ENCODE measurements at places on chromosomes 6 and 20.

DNA sequence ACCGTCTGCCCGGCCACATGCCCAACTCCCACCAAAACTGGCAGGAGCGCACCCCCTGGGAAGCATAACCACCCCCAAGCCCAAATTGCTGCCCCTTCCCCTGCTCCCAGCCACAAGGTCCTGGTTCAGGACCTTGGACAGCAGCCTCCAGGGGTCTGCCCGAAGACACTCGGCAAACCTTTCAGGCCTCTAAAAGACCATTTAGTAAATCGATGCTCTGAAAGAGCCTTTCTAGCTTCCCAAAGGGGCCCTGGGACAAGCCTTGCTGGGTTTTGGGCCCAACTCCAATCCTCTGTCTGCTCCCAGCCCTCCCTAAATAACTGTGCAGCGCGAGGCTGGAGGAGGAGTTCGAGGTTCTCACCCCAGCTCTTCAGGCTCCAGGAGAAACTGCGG lies 30.5 kb downstream of the GRM4 start:
- DNase-seq, result no peak

DNA sequence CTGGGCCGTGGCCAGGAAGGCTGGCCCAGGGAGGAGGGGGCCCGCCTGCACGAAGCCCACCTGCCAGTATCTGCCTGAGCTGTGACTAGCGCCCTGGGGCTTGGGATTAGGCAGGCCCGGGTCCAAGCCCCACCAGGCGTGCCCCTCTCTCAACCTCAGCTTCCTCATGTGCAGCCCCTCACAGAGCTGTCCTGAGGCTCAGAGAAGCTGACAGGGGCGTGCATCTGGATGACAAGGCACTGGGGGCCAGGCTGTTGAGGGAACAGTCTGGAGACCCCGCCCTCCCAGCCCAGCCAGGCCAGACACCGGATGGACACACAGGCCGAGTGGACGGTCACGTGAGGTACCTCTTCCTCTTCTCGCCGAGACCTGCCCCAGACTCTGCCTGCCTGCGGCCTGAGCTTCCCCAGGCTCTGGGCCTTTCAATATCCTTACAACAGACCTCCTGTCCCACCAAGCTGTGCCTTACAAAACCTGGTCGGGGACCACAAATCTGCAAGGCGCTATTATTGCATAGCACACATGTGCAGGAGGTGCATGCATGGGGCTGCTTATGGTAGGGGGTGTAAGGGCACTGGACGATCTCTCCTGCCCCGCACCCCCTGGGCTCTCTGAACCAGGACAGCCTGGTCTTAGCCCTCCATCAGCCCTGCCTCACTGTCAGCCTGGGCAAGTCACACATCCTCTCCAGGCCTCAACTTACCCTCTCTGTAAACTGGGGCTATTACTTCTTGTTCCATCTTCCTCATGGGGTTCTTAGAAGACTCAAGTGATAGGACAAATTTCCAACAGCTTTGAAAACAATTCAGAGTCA lies 20.0 kb downstream of the NOL4L start:
- no peak for DNase-seq

GRCh38 chr6:95478941-95479340 lies 98.4 kb upstream of the MANEA start:
- DNase-seq, result no peak

GRCh38 chr6:129980821-129981220 lies 37.6 kb upstream of the L3MBTL3 start:
- DNase-seq, result no peak

GRCh38 chr6:13978787-13979186 lies 54.0 kb downstream of the RNF182 start:
- DNase-seq, result no peak

DNA sequence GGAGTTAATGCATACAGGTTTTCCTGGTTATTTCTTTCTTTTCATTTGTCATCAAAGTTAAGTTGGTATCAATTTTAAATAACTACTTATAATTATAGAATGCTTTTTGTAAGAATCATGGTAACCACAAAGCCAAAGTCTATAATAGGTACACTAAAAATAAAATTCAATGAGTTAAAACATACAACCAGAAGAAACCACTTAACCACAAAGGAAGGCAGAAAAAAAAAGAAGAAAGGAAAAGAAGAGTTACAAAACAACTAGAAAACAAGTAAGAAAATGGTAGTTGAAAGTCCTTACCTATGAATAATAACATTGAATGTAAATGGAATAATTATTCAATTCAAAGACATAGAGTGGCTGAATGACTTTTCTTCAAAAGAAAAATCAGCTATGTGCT lies 45.6 kb downstream of the THBS2 start:
- no peak for DNase-seq

DNA sequence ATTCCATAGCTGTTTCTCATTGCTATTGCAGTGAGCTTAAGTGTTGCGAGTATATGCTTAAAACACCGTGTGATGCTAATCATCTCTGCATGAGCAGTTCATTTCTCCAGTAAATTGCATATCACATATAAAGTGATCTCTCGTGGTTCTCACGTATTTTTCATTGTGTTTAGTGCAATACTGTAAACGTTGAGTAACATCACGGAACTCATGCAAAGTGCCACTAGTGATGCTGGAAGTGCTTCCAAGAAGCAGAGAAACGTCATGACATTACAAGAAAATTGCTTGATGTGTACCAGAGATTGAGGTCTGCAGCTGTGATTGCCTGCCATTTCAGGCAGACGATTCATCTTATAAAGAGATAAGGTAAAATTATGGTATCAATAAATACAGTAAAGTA lies 830.4 kb downstream of the GRIK2 start:
- DNase-seq, result no peak

DNA sequence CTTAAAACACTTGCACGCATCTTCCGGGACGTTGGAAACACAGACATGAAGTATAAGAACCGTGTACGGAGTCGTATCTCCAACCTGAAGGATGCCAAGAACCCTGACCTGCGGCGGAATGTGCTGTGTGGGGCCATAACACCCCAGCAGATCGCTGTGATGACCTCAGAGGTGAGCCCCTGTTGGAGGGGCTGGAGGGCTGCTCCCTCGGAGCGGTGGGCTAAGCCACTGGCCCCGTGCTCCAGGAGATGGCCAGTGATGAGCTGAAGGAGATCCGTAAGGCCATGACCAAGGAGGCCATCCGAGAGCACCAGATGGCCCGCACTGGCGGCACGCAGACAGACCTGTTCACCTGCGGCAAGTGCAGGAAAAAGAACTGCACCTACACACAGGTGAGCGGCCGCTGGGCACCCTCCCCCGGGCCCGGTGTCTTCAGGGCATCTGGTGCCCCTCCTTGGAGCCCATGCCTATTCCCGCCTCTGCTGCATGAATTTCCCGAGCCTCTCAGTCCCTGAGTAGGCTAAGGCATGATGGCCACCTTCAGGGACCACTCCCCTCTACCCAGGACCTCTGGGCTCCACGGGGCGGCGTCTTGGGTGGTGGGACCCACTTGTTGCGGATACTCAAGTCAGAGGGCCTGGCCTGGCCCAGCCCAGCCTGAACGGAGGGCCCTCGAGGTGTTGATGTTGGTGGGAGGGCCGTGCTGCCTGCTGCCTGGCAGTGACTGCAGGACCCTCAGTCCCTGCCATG lies 7.4 kb downstream of the TCEA2 start:
- DNase-seq, result no peak

- DNase-seq, result no peak
These were observed 65.5 kb upstream of the FYN start for GRCh38 chr6:111938710-111939109.

DNA sequence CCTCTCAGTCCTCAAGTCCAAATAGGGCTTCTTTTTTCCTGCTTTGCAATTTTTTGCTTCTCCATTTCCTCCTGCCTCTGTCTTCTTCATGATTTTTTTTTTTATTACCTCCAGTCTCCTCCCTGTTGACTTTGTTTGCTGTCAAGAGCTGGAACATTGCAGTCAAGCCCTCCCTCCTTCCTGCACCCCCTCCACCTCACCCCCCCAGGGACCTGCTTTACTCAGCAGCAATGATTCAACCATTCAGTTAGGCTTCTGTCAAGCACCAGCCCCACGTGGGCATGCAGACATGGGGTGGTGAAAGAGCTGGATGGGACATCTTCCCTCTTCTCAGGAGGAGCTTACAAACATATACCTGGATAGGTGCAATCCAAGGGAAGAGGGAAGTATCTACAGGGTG lies 142.4 kb downstream of the LRFN2 start:
- DNase-seq, result no peak

DNA sequence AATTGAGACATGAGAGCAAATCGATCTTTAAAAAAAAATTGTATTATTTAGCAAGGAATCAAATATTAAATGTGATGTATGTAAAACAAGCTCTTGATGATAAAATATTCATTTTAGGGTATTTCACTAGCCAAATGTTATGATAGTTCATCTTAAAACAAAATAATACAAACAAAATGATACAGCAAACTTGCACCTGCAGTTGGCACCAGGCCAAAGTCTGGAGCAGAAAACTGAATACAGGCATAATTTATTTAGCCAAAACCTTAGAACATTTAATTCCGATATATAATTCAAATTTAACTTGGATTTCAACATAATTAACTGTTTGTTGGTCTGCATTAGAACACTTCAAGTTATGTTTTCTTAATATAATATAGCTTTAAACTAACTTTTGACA lies 60.9 kb downstream of the EPHA7 start:
- no peak for DNase-seq

- DNase-seq, result no peak
These were observed 34.3 kb downstream of the RGS17 start for GRCh38 chr6:153096792-153097191.

DNA sequence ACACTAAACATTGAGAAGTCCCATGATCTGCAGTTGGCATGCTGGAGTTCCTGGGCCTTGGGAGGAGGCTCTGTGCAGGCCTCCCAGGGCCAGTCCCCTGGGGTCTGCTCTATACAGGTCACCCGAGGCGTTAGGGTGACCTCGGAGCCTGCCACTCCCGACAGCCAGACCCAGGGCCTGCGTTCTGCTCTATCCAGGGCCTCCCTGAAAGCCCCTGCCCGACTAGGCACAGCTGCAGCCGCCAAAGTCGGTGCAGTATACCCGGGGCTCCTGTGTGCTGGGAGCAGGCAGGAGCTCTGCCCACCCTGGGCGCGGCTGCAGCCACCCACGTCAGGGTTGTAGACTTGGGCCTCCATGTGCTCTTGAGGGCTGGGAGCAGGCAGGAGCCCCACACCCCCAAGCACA lies 6.3 kb upstream of the OR14J1 start:
- DNase-seq, result no peak

GRCh38 chr6:52636830-52637229 lies 34.1 kb upstream of the TMEM14A start:
- DNase-seq, result no peak

DNA sequence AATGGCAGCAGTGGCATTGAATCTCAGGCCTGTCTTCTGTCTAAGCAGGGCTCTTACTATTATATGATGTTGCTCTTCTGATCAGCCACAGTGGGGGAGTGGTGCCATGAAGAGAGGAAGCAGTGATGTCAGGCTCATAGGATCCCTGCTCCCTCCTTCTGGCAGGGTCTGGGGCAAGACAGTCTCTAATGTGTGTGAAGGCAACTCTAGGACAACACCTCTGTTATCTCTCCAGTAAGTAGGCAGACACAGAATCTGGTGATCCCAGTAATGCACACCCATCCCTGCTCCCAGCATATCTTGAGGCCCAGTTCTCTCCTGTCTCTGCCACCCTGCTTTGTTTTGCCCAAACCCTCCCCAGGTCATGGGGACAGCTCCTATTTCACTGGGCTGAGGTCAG lies 8.8 kb downstream of the C20orf202 start:
- no peak for DNase-seq

GRCh38 chr6:37861452-37861851 lies 41.9 kb downstream of the ZFAND3 start:
- no peak for DNase-seq

DNA sequence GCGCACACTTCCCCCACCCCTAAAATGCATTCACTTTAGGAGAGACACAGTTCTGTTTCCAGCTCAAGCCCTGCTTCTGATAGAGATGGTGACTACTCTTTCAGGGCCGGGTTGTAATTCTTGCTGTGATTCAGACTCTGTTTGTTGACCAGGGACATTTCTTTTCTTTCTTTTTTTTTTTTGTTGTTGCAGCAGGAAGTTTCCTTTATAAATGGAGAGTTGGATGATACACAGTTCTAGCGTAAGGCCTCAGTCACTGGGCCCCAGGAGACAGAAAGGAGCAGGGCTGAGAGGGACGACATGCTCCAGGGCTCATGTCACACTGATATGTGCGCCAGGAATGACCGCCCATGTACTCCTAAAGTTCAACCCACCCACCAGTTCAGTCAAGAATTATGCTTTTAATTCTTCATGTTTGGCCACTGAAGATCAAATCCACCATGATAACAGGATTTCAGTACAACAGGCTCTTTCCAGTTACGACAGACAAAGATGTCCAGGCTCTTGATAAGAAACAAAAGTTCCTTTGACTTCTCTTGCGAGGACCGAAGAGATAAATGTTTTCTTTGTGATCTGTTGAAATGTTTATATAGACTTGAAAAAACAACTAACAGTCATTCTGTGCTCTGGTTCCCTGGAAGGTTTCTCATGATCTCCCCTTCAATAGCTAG lies 142.5 kb downstream of the CD164 start:
- DNase-seq, result no peak

All from stimulated activated CD8-positive, alpha-beta memory T cell treated with anti-CD3 and anti-CD28 coated beads, Interleukin-7, amount 100 ng/mL, for 24 hours (primary cell).